ENCODE measurements at places on chromosomes 16 and 17.

DNA sequence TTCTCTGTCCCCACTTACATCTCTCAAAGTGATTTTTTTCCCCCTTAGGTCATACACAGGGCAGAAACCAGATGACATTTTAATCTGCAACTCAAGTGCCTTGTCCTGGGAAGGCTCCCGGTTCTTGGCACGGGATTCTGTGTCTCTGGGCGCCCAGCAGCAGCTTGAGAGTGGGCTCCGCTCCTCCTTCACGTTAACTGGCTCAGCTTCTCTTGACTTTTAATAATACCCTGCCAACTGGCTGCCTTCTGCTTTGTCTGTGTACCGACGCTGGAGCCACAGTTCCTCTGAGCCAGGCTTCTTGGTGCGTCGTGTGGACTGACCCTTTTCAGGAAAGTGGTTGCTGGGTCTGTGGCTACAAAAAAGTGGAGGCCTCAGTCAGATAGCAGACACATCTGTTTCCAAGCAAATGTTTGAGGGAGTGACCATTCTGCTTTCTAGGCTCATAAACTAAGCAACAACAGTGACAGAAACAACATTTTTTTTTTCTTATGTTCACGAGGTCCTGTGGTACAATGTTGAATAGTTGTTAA lies 64.9 kb downstream of the IRF8 start:
- no peak for DNase-seq

- DNase-seq: no peak
These were observed 17.8 kb upstream of the MPHOSPH6 start for GRCh38 chr16:82187829-82188228.

- DNase-seq: no peak
These were observed 114.5 kb upstream of the RPL38 start for GRCh38 chr17:74088934-74089329.

DNA sequence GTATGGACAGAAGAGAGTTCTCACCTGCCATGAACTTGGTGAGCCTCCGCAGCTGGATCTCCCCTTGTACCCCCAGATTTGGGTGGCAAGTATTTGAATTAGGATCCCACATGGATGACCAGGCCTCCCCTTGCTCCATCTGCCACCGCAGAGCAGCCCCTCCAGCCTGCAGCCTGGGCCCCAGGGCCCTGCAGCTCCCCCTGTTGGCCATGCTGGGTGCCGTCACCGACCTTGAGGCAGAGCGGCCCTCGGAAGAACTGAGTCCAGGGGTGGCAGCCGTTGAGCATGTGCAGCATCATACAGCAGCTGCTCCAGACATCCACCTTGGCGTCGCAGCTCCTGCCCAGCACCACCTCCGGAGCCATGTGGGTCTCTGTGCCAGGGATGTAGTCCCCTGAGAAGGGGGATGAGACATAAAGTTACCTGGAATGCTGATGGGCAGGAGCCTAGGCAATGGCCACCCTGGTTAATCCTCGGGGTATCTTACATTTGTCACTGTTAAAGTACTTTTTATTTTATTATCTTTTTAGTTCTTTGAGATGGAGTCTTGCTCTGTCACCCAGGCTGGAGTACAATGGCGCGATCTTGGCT lies 9.0 kb upstream of the SPATA32 start:
- peak; percentile 58 for DNase-seq

GRCh38 chr17:48731355-48731754 lies 2.8 kb upstream of the HOXB13 start:
- no peak for DNase-seq

GRCh38 chr16:48559462-48560211 lies 50.3 kb downstream of the N4BP1 start:
- peak; percentile 31 for DNase-seq

- no peak for DNase-seq
These were observed 85.1 kb downstream of the WWOX start for GRCh38 chr16:78184238-78185183.

DNA sequence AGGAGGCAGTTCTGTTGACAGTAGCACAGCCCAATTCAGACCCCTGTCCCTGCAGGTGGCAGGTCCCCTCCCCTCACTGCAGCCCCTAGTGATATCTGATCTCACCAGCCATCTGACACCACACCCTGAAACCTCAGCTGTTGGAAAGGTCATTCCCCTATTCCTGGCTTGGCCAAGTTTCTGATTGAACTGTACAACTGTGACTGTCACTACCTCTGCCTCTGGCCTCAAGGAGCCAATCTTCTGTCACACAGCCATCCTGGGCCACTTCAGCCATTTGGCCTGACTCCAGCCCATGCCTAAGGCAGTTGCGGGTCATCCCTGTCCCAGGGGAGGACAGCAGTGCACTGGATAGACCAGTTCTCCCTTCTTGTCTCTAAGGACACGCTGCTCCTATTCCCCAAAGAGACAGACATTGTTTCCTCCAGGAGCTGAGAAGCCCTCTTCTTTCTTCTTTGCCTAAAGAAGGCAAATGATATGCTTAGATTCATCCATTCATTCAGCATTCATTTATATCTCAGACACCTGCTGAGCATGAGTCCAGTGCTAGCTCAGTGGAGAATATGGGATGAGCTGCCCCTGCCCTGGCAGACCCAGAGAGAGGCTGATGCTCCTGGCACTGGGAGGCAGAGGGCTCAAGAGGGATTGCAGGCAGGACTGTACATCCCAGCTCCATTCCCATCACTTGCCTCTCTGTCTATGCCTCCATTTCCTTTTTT lies 4.6 kb upstream of the ALDOA start:
- DNase-seq: no peak

- no peak for DNase-seq
These were observed 563.7 kb upstream of the HSBP1 start for GRCh38 chr16:83244057-83244456.

DNA sequence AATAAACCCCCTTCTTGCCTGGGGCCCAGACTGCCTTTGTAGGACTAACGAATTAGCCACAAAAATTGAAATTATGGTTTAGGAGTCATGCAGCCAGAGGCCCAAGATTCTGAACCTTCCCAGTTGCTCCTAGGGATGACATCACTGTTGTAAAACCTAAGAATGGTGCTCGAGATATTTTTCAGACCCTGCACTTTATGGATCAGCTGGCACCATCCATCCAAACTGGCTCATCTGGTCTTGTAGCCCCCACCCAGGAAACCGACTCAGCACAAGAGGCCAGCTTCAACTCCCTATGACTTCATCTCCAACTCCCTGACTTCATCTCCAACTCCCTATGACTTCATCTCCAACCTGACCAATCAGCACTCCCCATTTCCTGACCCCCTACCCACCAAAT lies 10.9 kb upstream of the EVPL start:
- DNase-seq: no peak

GRCh38 chr17:50594892-50595291 lies 34.4 kb downstream of the CACNA1G start:
- no peak for DNase-seq

GRCh38 chr17:5640726-5641125 lies 56.4 kb upstream of the NLRP1 start:
- DNase-seq: no peak

- DNase-seq: no peak
These were observed 33.9 kb downstream of the CYB5D2 start for GRCh38 chr17:4176808-4177472.

DNA sequence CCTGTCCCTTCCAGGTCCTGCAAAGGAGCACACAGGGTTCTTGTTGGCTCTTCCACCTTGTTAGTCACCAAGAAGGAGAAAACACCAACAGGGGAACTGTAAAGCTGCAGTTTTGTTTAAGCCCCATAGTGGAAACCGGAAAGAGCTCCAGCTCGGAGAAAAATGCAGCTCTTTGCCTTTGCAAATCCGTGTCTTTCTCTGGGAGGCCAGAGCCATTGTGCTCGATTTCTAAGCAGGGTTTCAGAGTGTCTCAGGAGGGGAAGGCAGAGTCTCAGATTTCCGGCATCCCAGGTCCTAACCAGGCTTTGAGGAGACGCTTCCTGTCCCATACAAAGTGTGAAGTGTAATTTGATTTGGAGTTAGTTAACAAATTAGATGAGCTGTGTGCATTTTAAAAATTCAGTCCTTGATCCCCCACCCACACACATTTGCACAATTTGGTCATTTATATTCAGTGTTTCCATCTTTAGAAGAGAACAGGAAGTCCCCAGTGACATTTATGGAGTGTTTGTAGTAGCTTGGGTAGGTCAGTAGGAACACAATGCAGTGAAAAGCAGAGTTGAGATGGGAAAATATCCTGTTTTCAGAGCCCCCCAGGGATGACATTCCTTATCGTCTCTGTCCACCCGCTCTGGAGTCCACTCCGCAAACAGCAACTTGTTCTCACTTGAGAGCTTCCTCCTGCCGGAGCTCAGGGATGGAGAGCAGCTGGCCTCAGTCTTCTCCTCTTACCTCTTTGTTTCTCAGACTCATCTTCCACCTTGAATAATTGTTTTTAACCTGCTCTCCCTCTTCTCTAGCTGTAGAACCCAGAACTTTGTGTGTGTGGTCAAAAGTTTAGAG lies 331.9 kb downstream of the SEC14L1 start:
- no peak for DNase-seq

DNA sequence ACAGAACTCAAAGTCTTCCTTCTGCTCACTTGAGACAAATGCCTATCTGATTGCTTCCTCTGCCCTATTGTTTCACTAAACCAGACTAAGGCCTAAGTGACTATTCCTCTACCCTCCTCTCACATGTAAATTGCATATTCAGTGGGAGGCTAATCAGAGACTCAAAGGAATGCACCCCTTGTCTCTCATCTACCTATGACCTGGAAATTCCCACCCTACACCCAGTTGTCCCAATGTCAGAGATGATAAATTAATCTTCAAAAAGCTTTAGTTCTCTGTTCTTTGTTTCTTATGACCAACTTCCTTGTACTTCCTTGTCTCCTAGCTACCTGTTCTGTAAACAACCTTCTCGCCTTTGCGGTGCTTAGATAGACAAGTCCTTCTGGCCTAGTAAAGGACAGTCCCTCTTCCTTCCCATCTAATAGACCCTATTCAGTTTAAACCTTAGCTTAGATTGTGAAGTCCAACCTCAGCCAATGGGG lies 76.0 kb downstream of the EMP2 start:
- DNase-seq: no peak

- DNase-seq: no peak
These were observed 8.4 kb upstream of the SRCIN1 start for GRCh38 chr17:38613981-38614779.

GRCh38 chr17:1939981-1940809 lies 84.9 kb downstream of the RTN4RL1 start:
- no peak for DNase-seq

GRCh38 chr16:69618307-69618706 lies 52.5 kb downstream of the NFAT5 start:
- no peak for DNase-seq

GRCh38 chr17:57102122-57102521 lies 17.1 kb downstream of the AKAP1 start:
- DNase-seq: no peak

- DNase-seq: no peak
These were observed 7.6 kb downstream of the CNTD1 start for GRCh38 chr17:42806249-42806648.

DNA sequence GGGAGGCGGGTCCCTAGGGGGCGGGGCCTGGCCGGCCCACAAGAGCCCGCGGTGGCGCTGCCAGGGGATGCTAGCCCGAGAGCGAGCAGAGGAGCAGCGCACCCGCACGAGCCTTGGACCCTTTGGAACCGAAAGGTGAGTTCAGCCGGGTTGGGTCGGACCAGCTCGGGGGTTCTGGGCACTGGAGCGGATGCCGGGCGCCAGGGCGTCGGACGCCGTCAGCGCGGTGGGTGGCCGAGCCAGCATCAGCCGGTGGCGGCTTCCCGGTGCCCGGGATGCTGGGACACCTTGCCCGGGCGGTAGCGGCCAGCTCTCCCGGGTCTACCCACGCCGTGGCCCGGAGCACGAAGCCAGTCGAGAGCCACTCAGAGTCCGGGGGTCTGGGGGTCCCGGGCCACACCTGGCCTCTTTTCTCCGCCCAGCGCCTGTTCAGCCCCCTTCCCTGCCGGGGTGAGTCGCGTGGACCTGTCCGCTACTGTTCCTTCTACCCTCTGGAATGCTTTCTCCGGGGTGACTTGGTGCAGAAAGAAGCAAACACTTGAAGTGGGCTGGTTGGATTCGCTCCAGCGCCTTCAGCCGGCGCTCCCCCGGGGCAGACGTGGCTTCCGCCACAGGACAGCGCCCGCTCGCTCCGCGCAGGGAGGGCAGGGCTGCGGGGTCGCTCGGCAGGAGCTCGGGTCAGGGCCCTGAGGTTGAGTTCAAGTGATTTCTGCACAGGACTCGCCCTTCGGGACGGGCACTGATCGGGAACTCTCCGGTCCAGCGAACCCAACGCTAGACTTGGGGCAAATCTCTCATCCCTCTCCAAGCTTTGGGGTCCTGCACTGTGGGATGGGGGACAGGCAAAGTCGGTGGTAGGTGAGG lies at the start of gene SCNN1G:
SCNN1G (plus strand) TSS at position 67 of the 864 bp plus-strand sequence. CDS start 3,527 bp downstream, outside the sequence.
- DNase-seq: no peak

DNA sequence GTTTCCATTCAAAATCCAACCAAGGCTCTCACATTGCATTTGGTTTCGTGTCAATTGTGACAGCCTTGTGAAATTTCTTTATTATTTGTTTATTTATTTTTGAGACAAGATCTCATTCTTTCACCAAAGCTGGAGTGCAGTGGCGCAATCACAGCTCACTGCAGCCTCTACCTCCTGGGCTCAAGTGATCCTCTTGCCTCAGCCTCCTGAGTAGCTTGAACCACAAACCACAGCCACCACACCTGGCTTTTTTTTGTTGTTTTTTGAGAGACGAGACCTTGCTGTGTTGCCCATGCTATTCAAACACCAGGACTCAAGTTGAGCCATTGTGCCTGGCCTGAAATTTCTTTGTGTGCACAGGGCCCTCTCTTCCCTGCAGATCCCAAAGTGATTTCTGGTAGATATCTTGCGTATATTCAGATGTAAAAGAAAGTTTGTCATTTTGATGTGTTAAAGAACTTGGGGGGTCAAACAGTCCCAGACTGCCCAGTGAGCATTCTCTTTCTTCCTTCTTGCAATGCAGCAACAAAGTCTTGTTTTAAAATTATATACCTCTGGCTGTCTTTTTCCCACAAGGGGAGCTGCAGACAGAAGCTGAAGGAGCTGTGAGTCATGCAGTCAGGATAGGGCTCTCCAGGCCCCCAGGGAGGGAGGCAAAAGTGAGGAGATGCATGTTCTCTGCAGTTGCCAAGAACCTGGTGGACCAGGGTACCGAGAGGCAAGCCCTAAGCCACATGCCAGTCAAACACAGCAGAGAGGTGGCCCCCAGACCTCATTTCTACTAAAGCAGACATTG lies 15.5 kb upstream of the USP22 start:
- no peak for DNase-seq

DNA sequence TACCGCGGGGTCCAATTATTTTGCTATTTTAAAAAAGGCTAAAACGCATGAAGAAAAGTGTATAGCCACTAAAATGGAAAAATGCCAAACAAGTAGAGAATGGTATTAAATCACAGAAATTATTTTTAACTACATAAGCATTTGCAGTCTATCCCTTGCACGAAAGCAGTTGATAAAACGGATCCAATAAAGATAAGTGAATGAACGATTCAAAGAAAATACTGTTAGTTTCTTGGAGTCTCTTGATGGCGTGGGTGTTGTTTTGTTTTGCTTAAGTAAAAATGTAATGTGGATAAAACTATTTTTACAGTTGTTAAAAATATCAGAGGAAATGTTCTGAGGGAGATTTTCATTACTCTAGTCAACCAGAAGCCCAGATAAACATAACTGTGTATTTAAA lies 9.3 kb downstream of the HS3ST3A1 start:
- no peak for DNase-seq

All from CD4-positive, alpha-beta T cell treated with Interleukin-12 subunit alpha and Interleukin-12 subunit beta, for 1 hour (primary cell).